Head of caudate nucleus (tissue), 42 donors: ENCODE measurements at places on chromosomes 12 and 14.

- DNase-seq: no peak
Measured at GRCh38 chr12:24921251-24922038, 27.5 kb downstream of the BCAT1 start.

GRCh38 chr12:98788396-98788795, 143.3 kb downstream of the APAF1 start:
- no peak for DNase-seq

DNA sequence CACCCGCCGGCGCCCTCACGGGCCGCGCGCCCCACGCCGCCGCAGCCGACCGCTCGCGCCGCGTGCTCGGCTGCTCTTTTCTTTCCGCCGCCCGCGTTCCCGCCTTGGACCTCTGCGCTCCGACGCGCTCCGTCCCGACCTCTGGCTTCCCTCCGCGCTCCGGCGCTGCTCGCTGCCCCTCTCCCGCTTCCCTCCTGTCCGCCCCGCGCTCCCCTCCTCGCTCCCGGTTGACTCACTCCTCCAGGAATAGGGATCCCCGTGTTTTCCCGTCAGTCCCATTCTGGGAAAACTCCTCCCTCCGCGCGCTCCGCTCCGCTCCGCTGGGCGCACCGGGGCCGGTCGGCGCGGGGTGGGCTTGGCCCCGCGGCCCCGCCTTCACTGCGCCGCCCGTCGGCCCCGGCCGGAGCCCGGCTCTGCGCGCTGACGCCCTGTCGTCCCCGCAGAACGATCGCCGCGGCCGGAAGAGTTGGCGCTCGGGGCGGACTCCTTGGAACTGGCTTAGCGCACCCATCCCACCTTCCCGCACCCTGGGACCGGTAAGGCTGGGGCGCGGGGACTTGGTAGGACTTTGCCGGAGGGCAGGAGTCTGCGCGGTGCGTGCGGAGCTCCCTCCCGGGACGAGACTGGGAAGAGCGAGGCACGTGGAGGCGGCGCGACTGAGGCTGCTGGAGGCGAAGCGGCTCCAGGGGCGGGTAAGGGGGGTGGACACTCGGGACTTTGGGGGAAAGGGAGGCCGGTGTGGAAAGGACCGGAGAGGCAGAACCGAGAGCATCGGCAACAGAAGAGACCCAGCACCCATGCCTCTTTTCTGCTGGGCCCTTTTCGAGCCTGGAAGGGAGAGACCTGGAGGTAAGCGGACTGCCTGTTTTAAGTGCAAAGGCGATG, 550 bp downstream of the TEAD4 start:
- DNase-seq: peak; percentile 40

DNA sequence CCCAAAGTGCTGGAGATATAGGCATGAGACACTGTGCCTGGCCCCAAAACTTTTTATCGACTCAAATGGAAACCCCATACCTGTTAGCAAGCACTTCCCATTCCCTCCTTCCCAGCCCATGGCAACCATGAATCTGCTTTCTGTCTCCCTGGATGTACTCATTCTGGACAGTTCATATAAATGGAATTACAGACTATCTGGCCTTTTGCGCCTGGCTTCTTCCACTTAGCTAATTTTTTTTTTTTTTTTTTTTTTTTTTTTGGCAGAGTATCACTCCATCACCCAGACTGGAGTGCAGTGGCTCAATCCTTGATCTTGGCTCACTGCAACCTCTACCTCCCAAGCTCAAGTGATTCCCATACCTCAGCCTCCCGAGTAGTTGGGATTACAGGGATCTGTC, 134.5 kb upstream of the MED13L start:
- no peak for DNase-seq

DNA sequence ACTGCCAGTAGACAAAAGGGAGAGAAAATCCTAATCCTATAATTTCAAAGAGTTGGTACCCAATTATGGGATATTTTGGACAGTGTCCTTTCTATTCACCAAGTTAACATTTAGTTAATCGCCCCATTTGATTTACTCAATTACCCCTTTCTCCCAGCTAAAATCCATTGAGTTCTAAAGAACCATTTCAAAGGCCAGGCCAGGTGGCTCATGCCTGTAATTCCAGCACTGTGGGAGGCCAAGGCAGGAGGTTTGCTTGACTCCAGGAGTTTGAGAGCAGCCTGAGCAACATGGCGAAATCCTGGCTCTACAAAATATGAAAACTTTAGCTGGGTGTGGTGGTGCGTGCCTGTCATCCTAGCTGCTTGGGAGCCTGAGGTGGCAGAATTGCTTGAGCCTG, 5.5 kb upstream of the GPR19 start:
- no peak for DNase-seq

DNA sequence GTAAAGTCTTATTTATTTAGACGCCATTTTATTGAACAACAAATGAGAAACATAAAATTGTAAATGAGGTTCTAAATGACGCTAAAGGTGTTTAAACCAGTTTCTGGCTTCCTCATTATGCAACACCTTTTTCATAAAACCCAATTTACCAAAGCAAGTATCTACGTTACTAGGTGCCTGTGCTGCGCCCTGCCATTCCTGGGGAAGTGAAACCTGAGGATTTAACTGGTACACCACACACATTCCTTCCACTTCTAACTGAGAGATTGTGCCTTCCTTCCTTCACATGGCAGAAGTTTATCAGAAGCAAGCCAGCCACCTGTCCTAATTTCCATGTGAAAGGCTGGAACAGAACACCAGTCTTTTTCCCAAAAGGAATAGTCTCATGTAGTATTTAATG, 40.3 kb upstream of the GCH1 start:
- no peak for DNase-seq

GRCh38 chr14:22735096-22735495, 31.4 kb upstream of the OXA1L start:
- no peak for DNase-seq

DNA sequence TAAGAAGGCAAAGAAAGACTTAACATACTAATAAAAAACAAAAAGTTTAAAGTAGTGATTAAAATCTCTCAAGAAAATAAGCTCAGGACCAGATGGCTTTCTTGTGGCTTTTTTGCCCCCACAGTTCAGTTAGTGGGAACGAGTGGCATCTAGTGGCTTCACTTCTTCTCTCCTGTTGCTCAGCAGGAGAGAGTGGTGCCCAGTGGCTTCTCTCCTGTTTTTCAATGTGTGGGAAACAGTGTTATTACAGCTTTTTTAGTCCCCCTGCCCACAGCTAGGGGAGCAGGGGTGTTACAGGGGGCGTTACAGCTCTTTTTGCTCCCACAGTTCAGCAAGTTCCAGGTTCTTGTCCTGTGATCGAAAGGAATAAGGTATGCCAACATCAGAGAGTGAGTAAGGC, 135.2 kb downstream of the RERGL start:
- DNase-seq: no peak

DNA sequence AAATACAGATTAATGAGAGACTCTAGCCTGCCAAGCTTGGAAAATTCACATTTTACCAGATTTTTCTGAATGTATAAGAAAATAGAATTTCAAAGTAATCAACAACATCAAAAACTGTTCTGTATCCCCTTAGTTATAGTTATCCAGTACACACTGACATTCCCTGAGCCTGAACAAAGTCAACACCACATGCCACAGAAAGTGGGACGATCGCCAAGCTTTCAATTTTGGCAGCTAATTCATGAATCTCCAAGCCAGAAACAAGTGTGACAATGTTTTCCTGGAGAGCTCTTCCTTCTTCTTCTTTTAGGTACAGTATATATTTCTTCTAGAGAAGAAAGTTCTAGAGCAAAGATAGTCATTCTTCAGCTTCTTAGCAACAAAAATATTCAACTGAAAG, 290.2 kb downstream of the PRKD1 start:
- peak; percentile 60 for DNase-seq

DNA sequence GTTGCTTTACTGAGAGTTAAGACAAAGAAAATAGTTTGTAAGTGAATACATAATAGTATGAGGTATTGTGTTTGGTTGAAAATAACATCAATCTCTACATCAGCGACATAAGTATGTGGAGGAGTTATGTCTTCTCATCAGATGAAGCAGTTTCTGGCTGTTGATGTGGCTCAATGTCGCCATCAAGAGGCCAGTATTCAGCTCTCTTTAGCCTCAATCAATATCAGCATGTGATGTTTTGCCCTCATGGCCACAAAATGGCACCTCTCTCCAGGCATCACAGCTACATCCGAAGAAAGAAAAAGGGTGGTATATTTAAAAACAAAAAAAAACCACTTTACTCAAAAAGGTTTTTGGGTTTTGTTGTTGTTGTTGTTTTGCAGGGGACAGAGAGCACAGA, 302.3 kb upstream of the TMEM132C start:
- DNase-seq: no peak

GRCh38 chr14:35687335-35687939, 121.7 kb downstream of the RALGAPA1 start:
- DNase-seq: peak; percentile 26
